Liver (tissue), 10 donors: ENCODE measurements at places on chromosomes 7 and 10. TPM values are rescaled to one million over a fixed set of nuclear protein-coding genes. Genes with fewer than 3 reads are reported as not detected.

DNA sequence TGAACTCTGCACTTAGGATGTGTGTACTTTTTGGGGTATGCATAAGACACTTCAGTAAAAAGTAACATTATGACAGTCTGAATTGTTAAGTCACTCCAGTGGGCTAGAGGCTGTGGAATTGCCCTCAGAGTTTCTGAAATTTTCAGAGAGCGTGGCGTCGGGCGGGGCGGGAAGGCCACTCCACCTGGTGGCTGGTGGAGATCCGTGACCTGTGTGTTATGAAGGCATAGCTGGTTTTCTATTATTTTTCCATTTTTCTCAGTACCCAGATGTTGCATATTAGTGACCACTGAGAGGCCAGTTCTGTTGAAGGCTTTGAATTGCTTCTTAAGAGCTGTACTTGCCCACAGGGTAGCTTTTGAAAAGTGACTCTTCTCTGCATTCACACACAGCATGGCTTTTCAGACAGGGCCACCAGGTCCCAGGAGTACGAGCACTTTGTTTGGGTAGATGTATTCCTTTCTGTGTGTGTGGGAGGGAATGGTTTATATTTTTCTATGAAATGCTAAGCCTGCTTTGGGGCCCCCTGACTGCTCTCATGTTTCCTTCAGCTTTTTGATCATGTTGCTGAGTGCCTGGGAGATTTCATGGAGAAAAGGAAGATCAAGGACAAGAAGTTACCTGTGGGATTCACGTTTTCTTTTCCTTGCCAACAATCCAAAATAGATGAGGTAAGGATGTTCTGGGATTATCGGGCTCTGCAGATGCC, 52.3 kb downstream of the TACR2 start:
- no peak overlapping the region for H3K27ac ChIP-seq
- no peak for DNase-seq
- peaks cover 4% of the 10 kb centered on the region for H3K4me1 ChIP-seq

DNA sequence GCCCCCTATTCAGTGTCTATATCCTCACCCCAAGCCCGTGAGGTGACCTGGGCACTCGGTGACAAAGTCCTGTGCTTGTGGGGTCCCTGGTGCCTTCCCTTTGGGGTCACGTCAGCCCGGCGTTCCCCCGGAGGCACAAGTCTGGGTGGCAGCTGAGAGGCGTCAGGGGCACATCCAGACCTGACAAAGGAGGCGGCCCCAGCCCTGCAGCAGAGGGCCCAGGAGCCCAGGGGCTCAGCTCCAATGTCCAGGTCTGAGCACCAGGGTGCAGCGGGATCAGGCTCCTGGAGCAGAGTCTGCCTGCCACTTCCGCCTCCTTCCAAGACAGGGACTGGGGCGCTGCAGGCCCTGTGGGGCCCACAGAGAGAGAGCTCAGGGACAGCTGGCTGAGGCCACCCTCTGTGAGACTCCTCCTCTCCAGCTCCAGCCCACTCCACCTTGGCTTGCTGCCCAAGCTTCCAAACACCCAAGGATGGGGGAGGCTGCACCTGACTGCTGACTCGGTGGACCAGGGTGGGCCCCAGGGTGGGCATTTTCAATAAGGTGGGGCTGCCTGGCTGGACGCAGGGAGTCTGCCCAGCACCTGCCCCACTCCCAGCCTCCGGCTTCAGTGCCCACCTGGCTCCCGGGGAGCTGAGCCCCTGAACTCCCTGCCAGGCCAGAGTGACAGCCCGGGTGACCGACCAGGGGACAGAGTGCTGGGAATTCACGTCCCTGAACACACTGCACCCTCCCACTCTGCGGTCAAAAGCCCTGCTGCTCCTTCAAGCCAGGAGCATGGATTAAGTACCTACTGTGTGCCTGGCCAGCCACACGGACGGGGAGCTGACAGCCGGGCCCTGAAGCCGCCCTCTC, 1.0 kb upstream of the KNDC1 start:
- H3K4me3 ChIP-seq = peak overlapping the region; percentile 79
- no peaks in the 10 kb centered on the region for H3K27me3 ChIP-seq
- H3K27ac ChIP-seq = no peak overlapping the region
- no peak for DNase-seq
- H3K36me3 ChIP-seq = no peaks in the 10 kb centered on the region

DNA sequence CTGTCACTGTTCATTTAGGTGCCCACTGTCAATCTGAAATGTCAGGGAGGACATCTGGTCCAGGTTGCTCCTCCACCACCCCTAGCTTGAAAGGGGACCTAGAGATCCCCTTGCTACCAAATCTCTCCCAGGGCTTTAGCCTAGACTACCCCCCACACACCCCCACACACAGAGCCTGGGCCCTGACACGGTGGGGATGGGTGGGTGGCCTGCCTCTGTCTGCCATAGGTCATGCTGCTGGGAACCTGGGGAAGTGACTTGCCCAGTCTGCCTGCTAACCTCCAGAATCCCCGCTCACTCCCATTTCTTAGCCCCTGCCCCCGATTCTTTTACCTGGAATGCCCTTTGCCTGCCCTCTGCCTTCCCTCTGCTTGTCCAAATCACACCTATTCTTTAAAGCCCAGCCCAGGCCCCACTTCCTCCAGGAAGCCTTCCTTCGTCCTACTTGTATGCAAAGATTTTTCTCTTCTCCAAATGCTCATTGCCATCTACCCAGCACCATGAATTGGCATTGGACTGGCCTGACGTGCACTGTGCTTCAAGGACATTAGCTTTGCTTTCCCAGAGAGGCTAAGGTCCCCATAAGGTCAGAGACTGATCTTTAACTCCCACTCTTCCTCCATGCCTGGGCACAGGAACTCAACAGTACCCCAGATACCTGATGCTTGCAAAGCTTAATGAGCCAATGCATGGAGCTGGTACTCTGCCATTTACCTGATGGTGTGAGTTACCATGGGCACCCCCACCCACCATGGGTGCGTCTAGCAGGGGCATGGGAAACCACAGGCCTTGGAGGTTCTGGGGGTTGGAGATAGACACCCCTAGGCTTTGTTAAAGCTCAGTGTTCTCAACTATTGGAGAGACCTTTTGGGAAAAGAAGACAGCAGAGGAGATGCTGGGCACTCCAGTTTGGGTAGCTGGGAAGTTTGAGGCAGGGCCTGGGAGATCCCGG, 2.0 kb upstream of the SMARCD3 start:
- no peak overlapping the region for H3K4me3 ChIP-seq
- peaks cover 24% of the 10 kb centered on the region for H3K4me1 ChIP-seq
- no peak for DNase-seq
- H3K27me3 ChIP-seq = peaks cover 10% of the 10 kb centered on the region

GRCh38 chr7:101804088-101804963, 13.1 kb upstream of the CUX1 start:
- peaks cover 5% of the 10 kb centered on the region for H3K27me3 ChIP-seq
- no peak overlapping the region for H3K4me3 ChIP-seq
- no peaks in the 10 kb centered on the region for H3K36me3 ChIP-seq
- no peak for DNase-seq

DNA sequence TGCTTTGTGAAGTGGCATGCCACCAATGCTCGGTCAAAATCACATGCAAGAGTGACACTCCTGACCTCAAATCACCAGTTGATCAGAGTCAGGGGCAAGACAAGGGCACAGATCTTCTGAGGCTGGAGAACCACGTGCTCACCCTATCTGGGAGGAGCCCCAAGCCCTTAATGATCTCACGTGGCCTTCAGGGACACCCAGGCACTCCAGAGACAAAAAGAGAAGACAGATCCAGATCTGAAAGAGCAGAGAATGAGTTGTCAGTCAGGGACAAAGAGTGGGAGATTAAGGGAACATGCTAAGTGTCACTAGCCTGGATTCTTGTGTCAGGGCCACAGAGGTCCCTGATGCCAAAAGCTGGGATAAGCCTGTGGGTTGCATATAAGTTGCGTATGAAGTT, 134.3 kb downstream of the PLXNA4 start:
- H3K27me3 ChIP-seq = no peaks in the 10 kb centered on the region
- H3K27ac ChIP-seq = no peak overlapping the region
- no peak for DNase-seq
- no peak overlapping the region for H3K4me3 ChIP-seq
- H3K36me3 ChIP-seq = no peaks in the 10 kb centered on the region

DNA sequence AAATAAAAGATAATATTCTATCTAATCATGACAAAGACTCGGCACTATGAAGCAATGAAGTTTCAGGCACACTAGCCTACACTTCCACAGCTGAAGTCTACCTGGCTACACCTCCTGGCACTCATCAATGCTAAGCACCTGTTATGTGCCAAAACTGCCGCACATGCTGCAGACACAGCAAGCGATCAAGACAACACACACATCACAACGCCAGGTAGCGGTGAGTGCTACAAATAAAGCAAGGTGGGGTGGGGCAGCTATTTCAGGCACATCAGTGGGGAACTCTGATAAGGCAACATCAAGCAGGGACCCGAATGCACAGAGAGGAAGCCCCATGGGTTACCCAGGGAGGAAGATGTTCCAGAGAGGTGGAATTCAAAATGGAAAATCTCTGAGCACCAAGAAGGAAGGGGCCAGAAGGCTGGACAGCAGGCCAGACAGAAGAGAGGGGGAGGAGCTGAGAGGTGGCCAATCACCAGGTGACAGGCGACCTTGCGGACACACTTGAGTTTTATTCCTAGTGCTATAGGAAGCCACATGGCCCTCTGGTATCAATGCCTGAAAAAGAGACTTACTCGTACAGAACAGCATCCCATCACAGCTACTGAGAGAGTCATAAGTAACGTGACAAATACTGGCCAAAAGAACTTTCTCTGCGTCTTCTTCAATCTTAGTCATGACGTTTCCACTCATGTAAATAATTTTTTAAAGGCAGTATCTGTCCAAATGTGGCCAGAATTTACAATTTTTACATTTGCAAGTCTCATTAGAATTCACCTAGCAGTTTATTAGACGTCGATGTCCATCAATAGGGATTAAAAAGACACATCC, 8.0 kb downstream of the PSAP start:
- H3K36me3 ChIP-seq = no peaks in the 10 kb centered on the region
- H3K27ac ChIP-seq = no peak overlapping the region
- H3K4me1 ChIP-seq = peaks cover 23% of the 10 kb centered on the region
- DNase-seq = no peak

DNA sequence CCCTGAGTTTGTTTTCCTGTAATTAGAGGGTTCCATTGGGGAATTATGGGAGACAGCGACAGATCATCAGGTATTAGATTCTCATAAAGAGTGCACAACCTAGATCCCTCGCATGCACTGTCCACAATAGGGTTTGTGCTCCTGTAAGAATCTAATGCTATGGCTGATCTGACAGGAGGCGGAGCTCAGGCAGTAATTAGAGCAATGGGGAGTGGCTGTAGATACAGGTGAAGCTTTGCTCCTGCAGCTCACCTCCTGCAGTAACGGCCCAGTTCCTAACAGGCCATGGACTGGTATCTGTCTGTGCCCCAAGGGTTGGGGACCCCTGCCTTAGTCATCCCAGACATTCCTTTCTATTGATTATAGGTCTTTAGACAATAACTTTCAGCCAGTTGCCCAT, 894 bp upstream of the ZSCAN21 start:
- H3K27ac ChIP-seq = no peak overlapping the region
- H3K4me3 ChIP-seq = no peak overlapping the region
- no peaks in the 10 kb centered on the region for H3K36me3 ChIP-seq
- no peak for DNase-seq

DNA sequence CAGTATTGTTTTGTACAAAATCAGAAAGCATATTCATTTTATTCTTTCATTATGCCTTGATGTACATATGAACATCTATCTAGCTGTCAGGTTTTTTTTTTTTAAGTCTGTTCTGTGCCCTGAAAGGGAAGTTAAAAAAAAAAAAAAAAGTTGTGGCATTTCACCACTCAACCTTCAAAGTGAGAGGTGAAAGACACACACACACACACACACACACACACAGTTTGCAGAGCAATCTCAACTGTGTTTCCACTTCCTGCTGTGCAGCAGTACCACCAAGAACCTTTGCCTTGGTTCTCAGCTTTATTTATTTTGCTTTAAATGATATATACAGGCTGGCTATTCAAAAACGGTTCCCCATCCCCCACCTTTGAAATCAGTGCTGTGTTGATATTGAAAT, 955.6 kb downstream of the GATA3 start:
- H3K27ac ChIP-seq = no peak overlapping the region
- H3K4me3 ChIP-seq = no peak overlapping the region
- no peak for DNase-seq
- H3K4me1 ChIP-seq = no peaks in the 10 kb centered on the region

DNA sequence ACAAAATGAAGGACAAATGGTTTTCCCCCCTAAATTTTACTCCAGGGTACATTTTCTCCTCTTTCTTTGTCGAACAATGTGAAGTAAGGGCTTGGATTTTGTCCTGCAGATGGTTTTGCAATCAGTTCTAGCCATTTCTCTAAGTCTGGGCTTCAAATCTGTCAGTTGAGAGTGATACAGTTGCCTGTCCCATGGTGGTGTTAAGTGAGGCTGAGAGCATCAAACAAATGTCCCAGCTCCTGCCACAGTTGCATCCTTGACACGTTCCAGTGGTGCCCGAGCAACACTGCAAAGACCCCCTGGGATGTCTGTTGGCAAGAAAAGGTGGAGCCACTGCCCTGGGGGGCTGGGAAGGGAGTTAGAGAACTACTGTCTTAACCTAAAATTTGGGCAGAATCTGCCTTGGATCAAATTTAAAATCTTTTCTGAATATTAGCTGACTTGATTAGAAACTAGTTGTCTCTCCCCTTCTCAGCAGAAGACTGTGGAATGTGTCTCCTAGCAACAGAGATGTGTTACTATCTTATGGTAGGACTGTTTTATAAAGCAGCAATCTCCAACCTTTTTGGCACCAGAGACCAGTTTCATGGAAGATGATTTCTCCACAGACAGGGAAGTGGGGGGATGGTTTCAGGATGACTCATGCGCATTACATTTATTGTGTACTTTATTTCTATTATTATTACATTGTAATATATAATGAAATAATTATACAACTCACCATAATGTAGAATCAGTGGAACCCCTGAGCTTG, 102.0 kb upstream of the STEAP1B start:
- H3K4me3 ChIP-seq = no peak overlapping the region
- no peaks in the 10 kb centered on the region for H3K4me1 ChIP-seq
- no peak for DNase-seq
- H3K27ac ChIP-seq = no peak overlapping the region
- H3K27me3 ChIP-seq = no peaks in the 10 kb centered on the region
- H3K36me3 ChIP-seq = no peaks in the 10 kb centered on the region

DNA sequence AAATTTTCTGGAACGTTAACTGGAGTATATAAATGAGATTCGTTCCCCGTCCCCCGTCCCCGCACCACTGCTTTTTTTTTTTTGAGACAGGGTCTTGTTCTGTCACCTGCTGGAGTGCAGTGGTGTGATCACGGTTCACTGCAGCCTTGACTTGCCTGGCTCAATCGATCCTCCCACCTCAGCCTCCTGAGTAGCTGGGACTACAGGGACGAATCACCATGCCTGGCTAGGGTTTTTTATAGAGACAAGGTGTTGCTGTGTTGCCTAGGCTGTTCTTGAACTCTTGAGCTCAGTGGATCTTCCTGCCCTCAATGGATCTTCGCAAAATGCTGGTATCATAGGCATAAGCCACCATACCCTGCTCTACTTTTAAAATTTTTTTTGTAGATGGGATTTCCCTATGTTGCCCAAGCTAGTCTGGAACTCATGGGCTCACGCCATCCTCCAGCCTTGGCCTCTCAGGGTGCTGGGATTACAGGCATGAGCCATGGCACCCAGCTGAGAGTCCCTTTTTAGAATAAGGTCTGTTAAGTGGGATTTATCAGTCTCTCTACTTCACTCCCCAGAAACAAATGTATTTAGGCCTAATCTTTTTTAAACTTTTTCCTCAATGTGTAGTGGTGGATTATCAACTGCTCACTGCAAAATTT, 122.9 kb downstream of the LYZL1 start:
- H3K36me3 ChIP-seq = no peaks in the 10 kb centered on the region
- no peak for DNase-seq
- H3K27ac ChIP-seq = no peak overlapping the region

GRCh38 chr10:69403519-69403918, 13.2 kb downstream of the TACR2 start:
- H3K36me3 ChIP-seq = no peaks in the 10 kb centered on the region
- H3K27ac ChIP-seq = no peak overlapping the region

The CARD11 gene
- total RNA-seq = 1.3 TPM

The BBS9 gene
- total RNA-seq = 9.5 TPM

The SCART1 gene
- total RNA-seq = 1.0 TPM

The OIT3 gene
- 55.1 TPM for total RNA-seq

The MYH16 gene
- total RNA-seq = not detected
